ENCODE measurements at places on chromosomes 1 and 21. TPM values are rescaled to one million over a fixed set of nuclear protein-coding genes. Genes with fewer than 3 reads are reported as not detected.

DNA sequence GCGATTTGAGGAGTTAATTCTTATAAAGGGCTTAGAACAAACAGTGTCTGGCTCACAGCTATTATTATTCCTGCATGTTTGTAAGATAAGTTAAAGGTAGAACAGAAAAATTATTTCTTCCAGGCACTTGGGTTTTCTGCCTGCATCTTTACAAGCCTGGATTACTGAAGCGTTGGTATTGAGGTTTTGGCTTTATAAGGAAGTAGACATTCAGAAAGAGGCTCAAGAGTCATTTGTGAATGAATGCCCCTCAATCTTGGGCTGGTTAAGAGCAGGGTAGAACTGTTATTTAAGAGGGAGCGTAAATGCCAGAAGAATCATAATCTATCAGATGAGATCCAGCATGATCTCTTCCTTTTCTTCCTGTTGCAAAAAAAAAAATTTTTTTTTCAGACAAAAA is 77.3 kb upstream of the ARID1A start:
- H3K27me3 ChIP-seq: no peaks in the 10 kb centered on the region
- H3K36me3 ChIP-seq: no peaks in the 10 kb centered on the region
- peaks cover 17% of the 10 kb centered on the region for H3K4me1 ChIP-seq
- no peak overlapping the region for H3K27ac ChIP-seq

DNA sequence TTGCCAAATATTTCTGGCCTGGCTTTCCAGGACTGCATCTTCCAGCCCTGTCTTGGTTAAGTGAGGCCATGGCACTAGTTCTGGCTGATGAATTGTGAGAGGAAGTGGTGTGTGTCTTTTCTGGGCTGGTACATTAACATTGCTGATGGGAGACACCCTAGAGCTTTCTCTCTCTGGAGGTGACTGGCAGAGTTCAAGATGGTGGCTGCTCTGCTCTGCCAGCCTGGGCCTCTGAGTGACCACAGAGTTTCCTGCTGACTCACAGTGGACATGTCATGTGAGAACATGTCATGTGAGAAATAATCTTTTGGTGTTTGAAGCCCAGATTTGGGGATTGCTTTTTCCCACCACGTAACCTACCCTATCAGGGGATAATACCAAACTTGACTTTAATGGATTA is 218.0 kb upstream of the KIAA0040 start:
- no peaks in the 10 kb centered on the region for H3K4me1 ChIP-seq
- no peak overlapping the region for H3K4me3 ChIP-seq
- peak; percentile 12 for DNase-seq
- no peaks in the 10 kb centered on the region for H3K36me3 ChIP-seq

GRCh38 chr1:186967656-186968394 is 139.1 kb downstream of the PLA2G4A start:
- H3K4me1 ChIP-seq: no peaks in the 10 kb centered on the region
- H3K36me3 ChIP-seq: no peaks in the 10 kb centered on the region
- H3K27ac ChIP-seq: no peak overlapping the region
- no peak overlapping the region for H3K4me3 ChIP-seq

DNA sequence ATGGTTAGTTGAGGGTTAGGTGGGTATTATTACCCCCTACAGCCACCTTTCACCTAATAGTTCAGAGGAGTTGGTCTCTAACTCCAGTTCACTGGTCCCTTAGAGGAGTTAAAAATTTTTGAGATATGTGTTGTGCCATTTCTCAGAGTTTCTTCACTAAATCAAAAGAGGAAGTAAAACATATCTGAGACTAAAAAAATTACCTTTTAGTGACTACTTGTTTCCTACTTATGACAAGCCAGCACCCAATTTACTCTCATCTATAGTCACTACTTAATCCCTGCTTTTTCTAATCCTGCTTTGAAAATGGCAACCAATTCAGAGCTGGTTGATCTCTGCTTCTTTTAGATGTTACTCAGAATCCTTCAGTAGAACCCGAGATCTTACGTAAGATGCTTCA is 1316.8 kb upstream of the B3GALT2 start:
- no peak for DNase-seq
- H3K27me3 ChIP-seq: no peaks in the 10 kb centered on the region
- no peak overlapping the region for H3K27ac ChIP-seq
- H3K36me3 ChIP-seq: no peaks in the 10 kb centered on the region

DNA sequence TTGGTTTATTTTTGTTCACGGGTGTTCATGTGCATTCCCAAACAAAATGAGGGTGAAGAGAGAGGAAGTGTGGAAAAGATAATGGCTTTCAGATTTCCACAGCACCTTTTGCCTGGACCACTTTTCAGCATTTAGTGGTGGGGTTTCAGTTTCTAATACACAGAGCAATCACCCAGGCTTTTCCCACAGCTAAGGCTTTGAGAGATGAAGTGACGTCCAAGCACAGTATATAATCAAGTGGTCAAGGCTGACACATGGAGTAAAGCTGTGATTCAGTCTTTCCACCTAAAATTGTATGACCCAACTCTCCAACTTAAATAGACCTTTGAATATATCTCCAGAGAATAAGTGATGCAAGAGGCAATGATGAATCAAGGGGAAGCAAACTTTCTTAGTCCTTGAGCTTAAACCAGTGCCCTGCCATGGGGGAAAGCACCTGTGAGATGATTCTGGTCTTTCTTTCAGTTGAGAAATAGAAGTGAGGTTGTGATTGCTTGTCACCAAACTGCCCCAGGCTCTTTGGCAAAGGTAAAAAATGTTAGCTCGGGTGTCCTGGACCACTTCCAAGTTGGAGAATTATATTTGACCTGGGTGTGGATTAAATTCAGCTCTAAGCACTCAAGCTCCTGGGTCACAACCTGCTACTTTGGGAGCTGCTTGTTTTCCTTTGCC is 2.4 kb upstream of the PIK3R3 start:
- no peaks in the 10 kb centered on the region for H3K36me3 ChIP-seq
- no peak overlapping the region for H3K4me3 ChIP-seq
- no peak overlapping the region for H3K27ac ChIP-seq
- peaks cover 23% of the 10 kb centered on the region for H3K27me3 ChIP-seq

GRCh38 chr1:153623101-153623500 is 4.2 kb downstream of the S100A13 start:
- H3K4me3 ChIP-seq: no peak overlapping the region
- peaks cover 2% of the 10 kb centered on the region for H3K36me3 ChIP-seq
- peaks cover 4% of the 10 kb centered on the region for H3K4me1 ChIP-seq
- H3K27me3 ChIP-seq: peaks cover 7% of the 10 kb centered on the region

- DNase-seq: no peak
- H3K27me3 ChIP-seq: no peaks in the 10 kb centered on the region
- no peaks in the 10 kb centered on the region for H3K36me3 ChIP-seq
- H3K27ac ChIP-seq: no peak overlapping the region
Measured at GRCh38 chr1:162902416-162902815, 41.4 kb upstream of the CCDC190 start.

DNA sequence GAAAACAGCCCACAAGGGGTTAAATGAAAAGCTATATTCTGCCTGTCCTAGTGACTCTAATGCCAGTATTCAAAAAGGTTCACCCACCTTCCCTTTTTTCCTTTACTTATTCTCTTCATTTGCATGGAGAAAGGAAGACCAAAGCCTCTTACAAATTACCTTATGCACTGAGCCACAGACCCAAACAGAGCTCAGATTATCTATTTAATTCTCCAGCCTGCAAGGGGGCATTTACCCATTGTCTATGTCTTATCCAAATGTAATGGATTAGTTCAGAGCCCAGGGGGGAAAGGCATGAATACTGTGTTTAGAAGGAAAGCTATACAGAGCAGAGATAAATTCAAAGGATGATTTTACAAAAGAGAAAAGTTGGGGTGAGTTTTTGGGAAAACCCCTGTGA is 388.5 kb downstream of the OMA1 start:
- no peak overlapping the region for H3K4me3 ChIP-seq
- H3K27ac ChIP-seq: no peak overlapping the region
- H3K27me3 ChIP-seq: no peaks in the 10 kb centered on the region
- H3K36me3 ChIP-seq: no peaks in the 10 kb centered on the region

DNA sequence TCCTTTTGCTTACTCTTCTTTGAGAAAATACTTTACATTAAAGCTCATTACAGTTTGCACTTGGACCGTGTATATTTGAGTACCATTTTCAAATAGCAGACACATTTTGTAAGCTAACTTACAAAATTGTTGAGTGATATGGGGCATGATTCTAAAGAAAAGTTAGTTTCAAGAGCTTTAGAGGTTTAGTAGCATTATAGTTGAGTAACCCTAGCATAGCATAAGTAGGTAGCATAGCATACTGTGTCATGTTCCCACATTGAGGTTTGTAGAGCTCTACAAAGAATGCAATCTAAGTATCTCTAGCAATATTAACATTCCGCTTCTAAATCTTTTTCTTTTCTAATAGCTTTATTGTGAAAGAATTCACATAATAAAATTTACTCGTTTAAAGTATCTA is 92.0 kb downstream of the ITSN1 start:
- DNase-seq: no peak
- no peaks in the 10 kb centered on the region for H3K36me3 ChIP-seq
- H3K4me1 ChIP-seq: no peaks in the 10 kb centered on the region
- H3K27ac ChIP-seq: no peak overlapping the region
- no peak overlapping the region for H3K4me3 ChIP-seq

SPRR3 gene
- total RNA-seq: not detected

ITLN2 gene
- not detected for total RNA-seq

S100A7A gene
- total RNA-seq: not detected
